ENCODE measurements at places on chromosomes 13 and 19. TPM values are rescaled to one million over a fixed set of nuclear protein-coding genes. Genes with fewer than 3 reads are reported as not detected.

- H3K27ac ChIP-seq, result no peak overlapping the region
- H3K27me3 ChIP-seq, result no peaks in the 10 kb centered on the region
- no peak for DNase-seq
- H3K4me3 ChIP-seq, result no peak overlapping the region
These were observed 53.9 kb downstream of the MCF2L start for GRCh38 chr13:113022745-113023574.

DNA sequence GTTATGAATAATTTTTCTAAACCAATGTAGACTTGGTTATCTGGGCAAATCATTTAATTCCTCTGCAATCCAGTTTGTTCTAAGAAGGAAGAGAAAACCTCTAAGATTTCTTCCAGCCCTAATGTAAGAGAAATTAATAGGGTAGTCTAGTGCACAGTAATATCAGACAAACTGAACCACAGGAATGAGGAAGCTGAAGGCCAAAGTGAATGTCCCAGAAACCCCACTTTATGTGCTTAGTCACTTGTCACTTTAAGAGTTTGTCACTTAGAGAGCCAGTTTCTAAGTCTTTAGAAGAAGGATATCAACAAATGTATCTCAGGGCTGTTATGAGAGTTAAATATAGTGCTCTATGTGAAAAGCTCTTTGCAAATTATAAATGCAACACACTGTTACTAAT is 750.6 kb downstream of the DIAPH3 start:
- no peaks in the 10 kb centered on the region for H3K4me1 ChIP-seq
- no peak for DNase-seq
- H3K36me3 ChIP-seq, result no peaks in the 10 kb centered on the region
- no peak overlapping the region for H3K4me3 ChIP-seq
- no peak overlapping the region for H3K27ac ChIP-seq

DNA sequence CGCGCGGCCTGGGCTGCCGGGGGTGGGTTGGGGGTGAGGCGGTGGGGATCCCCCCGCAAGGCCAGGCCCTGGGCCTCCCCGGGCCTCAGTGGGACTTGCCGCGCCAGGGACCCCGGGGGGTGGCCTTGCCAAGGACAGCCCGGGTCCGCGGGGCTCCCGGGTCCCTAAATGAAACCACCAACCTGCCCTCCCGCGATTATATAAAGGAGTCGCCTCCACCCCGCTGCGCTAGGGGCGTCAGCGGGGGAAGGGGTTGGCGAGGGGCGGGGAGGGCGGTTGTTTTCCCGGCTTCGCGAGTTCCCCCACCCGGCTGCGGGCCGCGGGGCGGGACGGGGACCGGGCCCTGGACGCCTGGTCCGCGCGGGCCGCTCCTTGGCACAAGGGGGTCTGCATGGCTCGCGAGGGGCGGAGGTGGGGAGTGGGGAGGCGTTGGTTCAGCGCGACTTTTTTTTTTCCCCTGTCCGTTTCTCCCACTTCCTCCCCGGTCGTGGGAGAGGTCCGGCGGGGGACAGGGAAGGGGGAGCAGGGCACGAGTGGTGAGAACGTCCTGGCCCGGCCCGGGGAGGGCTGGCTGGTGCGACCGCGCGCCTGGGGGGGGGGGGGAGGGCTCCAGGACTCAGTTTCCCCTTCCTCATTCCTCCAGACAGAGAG is 822 bp upstream of the ZBTB7A start:
- peak; percentile 80 for DNase-seq
- peak overlapping the region; percentile 79 for H3K4me3 ChIP-seq
- peak overlapping the region; percentile 96 for H3K27ac ChIP-seq
- H3K4me1 ChIP-seq, result peaks cover 32% of the 10 kb centered on the region

GRCh38 chr19:12764698-12765097 is 10.7 kb downstream of the HOOK2 start:
- H3K27ac ChIP-seq, result no peak overlapping the region
- H3K36me3 ChIP-seq, result peaks cover 10% of the 10 kb centered on the region
- H3K4me1 ChIP-seq, result peaks cover 8% of the 10 kb centered on the region
- no peak overlapping the region for H3K4me3 ChIP-seq
- no peak for DNase-seq

The CYP4F3 gene
- 0.41 TPM for total RNA-seq

The ERF gene
- total RNA-seq, result 53.9 TPM

The ZNF625 gene
- total RNA-seq, result 8.5 TPM

DNA sequence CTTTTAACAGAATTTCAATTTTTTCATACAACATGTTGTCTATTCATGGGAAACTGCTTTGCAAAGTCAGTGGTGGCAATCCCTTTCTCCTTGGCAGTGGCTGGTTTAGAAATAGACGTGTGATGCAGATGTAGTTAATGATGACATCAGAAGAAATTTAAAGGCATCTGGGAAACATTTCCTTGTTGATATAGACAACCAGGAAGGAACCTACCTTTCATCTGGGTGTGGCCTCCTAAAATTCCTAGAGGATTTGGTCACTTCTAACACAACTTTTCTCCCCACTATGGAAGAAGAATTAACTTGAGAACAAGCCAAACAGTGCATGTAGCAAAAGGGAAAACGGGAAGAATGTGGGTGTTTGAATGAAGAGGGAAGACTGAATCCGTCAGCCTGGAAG is 102.8 kb downstream of the EFNB2 start:
- no peaks in the 10 kb centered on the region for H3K36me3 ChIP-seq
- H3K4me3 ChIP-seq, result no peak overlapping the region
- H3K4me1 ChIP-seq, result no peaks in the 10 kb centered on the region
- no peaks in the 10 kb centered on the region for H3K27me3 ChIP-seq

The OR7G3 gene
- total RNA-seq, result not detected

DNA sequence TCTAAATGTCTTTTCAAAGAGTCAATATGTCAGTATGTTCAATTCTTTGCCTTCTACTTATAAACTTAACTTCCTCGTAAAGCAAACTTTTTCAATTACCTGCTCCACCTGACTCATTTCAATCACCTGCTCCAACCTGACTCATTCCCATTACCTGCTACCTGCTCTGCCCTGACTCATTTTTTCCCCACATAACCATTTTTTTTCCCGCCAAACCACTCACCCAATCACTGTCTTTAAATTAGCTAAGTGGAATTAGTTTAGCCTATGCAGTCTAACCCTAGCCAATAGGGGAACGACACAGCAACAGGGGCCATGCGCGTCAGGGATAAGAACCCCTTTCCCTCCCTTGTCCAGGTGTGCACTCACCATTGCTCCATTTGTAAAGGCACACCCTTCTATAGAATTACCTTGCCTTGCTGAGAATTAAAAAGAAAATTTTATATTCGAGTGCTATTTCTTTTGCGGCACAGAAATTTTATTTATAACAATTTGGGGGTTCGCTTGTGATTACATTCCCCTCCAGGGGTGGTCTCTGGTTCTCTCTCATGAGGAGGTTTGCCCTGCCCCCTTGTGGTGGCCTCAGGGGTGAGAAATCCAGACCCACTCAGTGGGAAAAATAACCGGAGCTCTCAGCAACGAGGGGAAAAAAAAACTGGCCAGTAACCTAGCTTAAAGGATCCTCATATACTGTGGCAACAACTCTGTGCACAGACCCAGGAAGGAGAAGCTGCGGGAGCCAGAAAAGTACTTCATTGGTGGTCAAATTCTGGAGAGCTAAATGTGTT is 193.1 kb downstream of the ZNF486 start:
- no peak overlapping the region for H3K27ac ChIP-seq
- no peaks in the 10 kb centered on the region for H3K4me1 ChIP-seq
- H3K4me3 ChIP-seq, result no peak overlapping the region
- DNase-seq, result no peak
- no peaks in the 10 kb centered on the region for H3K36me3 ChIP-seq

The SYDE1 gene
- total RNA-seq, result 25.8 TPM

DNA sequence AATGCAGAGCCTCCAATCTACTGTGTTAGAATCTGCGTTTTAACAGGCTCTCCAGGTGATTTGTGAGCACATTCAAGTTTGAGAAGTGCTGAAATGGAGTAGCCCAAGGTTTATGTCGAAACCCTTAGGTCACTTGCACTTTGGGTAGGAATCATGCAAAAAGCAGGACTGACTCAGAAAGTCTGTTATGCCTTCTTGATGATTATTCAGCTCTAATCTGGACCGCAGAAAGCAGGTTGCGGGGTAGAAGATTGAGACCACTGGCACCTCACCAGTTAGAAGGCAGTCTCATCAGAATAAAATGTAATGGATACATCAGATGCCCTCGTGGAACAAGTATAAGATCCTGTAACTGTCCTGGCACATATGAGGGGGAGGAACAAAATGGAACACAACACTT is 326.3 kb downstream of the DCLK1 start:
- no peaks in the 10 kb centered on the region for H3K36me3 ChIP-seq
- H3K4me3 ChIP-seq, result no peak overlapping the region
- no peaks in the 10 kb centered on the region for H3K4me1 ChIP-seq
- DNase-seq, result no peak
- no peak overlapping the region for H3K27ac ChIP-seq

The TUBA3C gene
- not detected for total RNA-seq

DNA sequence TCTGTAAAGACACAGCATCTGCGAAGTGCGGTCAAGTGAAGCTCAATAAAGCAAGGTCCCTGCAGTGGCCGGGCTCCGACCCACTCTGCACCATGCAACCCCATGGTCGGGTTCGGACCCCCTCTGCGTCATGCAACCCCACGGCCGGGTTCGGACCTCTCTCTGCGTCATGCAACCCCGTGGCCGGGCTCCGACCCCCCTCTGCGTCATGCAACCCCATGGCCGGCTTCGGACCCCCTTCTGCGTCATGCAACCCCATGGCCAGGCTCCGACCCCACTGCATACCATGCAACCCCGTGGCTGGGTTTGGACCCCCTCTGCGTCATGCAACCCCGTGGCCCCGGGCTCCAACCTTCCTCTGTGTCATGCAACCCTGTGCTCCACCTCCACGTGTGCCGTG is 43.8 kb downstream of the CARS2 start:
- H3K27me3 ChIP-seq, result no peaks in the 10 kb centered on the region
- H3K27ac ChIP-seq, result no peak overlapping the region
- no peak for DNase-seq
- H3K4me3 ChIP-seq, result no peak overlapping the region
- peaks cover 60% of the 10 kb centered on the region for H3K36me3 ChIP-seq
- no peaks in the 10 kb centered on the region for H3K4me1 ChIP-seq
